ENCODE measurements at places on chromosomes 2 and 18. TPM values are rescaled to one million over a fixed set of nuclear protein-coding genes. Genes with fewer than 3 reads are reported as not detected.

DNA sequence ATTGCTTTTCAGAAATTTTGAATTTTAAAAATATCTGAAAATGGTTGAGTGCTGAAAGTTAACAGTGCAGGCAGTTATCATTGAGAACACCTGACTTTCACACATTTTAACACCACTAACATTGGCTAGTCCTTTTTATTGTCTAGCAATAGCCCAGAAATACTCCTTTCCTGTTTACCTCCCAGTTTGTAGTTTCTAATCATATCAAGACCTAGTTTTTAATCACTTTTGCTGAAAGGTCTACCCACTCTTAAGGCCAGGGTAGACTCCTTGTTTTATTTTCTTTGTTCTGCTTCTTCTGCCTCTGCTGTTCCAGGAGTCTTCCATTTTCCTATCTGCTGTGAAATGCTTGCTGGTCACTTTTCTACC lies 72.1 kb downstream of the UBE2E3 start:
- DNase-seq, result no peak

DNA sequence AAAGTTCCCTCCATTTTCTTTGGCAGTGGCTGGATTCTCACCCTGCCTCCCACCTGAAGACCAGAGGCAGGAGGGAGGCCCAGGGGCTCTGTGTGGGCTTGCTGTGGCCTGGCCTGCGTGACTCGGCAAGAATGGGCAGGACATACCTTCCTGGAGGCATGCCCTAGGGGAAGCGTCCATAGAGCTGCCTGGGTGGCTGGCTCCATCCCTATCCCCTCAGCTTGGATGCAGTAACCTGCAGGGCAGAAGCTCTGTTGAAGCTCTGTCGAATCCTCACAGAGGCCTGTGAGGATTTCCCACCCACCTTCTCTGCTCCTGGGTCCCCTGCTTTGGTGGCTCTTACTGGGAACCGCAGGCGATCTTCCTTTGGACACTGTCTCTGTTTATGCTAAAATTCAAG lies 1.3 kb upstream of the PRSS56 start:
- no peak for DNase-seq

DNA sequence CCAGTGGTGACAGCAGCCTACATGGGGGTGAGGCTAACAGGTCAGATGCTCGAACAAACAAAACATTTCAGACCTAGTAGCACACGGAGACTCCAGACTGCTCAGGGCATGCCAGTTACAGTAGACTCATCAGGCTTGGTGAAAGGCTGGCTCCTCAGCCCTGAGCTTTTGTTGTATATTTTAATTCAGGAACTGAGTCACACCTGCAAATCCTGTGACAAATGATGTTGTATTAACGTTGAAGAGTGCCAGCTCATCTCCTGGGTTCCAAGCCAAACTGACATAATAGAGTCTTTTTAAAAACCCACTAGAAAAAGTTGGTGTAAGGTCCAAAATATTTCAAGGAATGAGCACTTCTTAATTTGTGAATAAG lies 65.3 kb downstream of the C1D start:
- no peak for DNase-seq

DNA sequence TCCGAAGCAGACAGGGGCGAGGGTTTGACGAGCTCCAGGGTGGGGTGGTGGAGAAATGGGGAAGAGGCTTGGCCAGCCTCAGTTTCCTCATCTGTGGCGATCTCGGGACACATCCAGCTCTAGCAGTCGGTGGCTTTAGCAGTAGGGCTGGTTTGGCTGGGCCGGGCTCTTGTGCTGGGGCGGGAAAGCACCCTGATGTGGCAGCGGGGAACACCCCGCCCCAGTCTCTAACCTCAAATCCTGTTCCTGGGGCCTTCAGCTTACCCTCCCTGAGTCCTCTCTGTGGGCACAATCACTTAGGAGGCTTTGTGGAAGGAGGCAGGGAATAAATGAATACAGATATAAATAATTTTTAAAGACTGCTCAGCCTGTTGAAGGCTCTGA lies 26.5 kb upstream of the MCFD2 start:
- peak; percentile 78 for DNase-seq

- DNase-seq, result no peak
Measured at GRCh38 chr2:97769308-97769707, 55.9 kb downstream of the ZAP70 start.

DNA sequence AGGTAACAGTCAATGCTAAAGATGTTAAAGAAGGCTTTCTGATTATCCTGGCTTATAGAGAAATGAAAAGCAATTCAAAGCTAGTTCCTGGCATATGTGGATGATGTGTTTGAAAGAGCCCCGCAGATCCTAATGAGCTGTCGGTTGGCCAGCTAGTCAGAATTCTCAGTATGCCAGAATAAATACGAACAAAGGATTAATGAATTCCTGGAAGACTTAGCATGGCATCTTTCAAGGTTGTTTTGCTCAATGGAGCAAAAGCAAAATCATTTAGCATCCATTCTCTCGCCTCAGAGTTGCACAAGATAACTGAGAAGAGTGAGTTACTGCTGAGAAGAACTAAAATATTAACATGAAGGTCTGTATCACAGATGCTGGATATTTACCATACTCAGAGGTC lies 307.6 kb downstream of the RIT2 start:
- no peak for DNase-seq

KRTCAP3 gene
- 1.8 TPM for total RNA-seq

POTEC gene
- not detected for total RNA-seq

D2HGDH gene
- total RNA-seq, result 29.9 TPM

PTPRM gene
- total RNA-seq, result 86.3 TPM

AP1S3 gene
- 2.0 TPM for total RNA-seq

All from aorta (tissue), 5 donors.